ENCODE measurements at places on chromosomes 1 and 21.

- no peak for DNase-seq
These were observed 13.9 kb upstream of the ASAP3 start for GRCh38 chr1:23497777-23498439.

DNA sequence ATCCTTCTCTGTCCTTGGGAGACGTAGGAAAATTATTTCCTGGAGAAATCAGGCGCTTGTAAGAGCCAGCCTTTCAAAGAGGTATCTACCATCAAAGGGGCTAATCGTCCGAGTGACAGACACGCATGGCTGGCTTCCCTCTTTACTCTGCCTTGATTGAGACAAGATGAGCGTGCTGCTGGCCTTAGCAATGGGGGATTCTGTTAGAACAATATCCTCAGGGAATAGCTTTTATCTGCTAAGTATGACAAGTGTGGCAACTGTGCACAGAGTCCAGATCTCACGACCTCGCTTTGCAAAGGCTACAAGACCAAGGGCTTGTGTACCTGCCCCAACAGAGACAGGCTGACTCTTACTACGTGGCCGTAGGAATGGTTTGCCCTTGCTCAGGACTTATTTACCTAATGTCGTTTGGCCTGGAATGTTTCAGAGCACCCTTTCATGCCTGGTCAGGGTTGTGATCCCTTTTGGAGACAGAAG, 417.1 kb downstream of the KIF26B start:
- DNase-seq = no peak

DNA sequence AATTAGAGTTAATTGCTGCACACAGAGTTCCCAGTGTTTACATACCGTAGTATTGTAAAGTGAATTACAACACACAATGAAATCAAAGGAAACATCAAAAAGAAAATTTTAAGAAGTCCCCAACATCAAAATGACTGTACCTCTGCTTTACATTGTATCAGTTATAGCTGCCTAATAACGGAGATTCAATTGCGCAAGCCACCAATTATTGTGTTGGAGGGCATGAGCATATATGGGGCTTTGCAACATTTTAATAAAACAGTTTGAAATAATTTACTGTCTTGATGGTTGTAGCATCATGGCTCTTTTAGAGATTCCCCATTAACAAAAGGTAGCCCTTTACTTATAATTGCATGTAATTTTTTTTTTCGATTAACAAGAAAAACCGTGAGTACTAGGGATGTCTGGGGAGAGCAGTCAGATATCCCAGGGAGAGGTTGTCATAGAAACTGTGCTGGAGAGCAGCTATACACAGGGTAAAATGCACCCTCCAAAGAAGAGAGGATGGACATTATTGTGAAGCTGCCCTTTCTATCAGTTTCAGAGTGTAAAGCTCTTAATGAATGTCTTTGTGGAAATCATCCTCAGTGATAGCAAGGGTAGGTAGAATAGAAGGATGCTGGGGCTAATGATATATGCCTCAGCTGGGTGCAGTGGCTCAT, 55.9 kb upstream of the BTG3 start:
- no peak for DNase-seq

DNA sequence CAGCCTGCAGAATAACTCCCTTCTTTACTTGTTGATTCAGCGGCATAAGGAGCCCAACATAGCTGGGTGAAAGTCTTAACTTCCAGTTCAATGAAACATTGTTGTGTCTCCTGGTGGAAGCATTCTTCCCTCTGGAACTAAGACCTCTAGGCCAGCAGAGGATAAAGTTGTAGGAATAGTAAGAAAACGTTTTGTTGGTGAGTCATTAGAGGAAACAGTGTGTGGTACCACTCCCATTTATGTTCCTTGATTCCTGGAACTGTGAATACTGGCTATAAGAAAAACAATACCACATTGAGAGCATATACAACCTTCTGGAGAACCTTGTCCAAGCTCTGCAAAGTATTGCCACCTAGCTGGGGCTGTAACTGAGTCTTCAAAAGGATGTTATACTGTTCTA, 737.4 kb upstream of the ZP4 start:
- no peak for DNase-seq

GRCh38 chr1:116292929-116293725, 79.9 kb upstream of the ATP1A1 start:
- DNase-seq = no peak

DNA sequence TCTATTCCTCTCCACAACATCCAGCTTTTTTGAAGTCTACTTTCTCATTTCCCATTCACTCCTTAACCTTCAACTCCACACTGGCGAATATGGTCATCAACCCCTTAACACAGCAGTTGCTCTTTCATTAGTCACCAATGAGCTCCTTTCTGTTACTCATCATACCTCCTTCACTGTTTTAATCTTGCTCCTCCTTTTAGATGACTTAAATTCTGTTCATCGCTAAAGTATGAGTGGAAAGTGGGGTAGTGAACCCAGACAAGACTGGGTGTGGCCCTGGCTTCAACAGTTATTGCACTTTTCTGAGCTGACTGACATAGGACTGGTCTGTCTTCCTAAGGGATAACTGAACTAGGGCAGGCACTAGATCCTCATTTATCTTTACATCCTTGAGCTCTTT, 51.3 kb downstream of the AKT3 start:
- DNase-seq = no peak

DNA sequence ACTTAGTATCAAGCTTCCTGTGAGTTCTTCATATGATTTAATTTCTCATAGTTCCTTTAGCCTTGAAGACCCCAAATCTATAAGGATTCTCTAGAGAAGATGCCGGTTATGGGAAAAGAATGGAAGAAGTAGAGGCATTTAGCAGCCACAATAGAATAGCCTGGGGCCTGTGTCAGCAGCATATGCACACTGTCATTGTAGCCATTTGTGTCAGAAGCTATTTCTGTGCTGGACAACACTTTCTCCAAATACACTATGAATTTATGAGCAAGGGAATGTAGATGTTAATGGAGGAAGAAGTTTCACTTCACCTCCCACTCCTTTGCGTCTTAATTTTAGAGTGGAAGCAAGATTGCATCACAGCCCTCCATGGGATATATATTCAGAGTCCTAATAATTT, 17.4 kb downstream of the JAM2 start:
- no peak for DNase-seq

DNA sequence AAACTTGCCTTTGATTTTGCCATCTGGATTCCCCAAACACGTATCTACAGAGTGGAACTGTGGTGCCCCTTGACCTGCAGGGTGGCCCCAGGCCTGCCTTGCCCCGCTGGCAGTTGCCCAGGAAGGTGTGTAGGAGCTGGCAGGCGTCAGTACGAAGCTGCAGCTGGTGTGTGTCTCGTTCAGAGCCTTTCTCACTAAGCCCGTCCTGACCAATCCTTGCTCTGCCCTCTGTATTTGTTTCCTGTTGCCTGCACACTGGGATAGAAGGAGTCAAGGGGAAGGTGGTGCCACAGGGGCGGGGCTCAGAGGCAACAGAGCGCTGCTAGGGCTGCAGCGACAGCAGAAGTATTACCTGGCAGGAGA, 5.2 kb upstream of the VSIG8 start:
- no peak for DNase-seq

DNA sequence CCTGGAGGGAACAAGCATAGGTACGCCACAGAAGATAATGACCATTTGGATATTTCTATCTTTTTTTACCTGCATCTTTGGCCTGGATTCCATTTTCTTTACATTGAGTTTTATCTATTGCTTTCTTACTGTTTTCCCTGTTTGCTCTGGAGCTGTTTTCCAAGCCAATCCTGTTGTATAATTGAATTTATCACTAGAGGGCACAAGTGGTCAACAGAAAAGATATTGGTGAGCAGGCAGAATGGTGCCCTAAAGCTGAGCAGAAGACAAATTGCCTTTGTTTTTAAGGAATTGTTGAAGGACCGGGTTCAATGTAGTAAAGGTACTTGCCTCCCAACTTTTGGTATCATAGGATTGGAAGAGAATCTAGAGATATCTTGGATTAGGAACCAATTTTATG, 152.8 kb downstream of the PPP1R12B start:
- no peak for DNase-seq

DNA sequence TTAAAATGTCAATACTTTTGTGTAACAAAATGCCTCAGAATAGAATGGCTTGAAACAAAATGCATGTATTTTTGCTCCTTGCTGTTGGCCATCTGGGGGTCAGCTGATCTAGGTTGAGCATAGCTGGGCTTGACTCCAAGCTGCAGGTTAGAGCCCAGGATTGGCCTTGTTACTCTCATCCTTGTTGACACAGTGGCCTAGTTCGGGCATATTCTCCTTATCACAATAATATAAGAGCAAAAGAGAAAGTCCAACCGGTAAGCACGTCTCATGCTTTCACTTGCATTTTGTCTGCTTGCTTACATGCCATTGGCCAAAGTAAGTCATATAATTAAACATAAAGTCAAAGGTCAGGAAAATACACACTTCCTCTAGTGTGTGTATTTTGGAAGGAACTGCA, 456.2 kb downstream of the KCNT2 start:
- DNase-seq = no peak

DNA sequence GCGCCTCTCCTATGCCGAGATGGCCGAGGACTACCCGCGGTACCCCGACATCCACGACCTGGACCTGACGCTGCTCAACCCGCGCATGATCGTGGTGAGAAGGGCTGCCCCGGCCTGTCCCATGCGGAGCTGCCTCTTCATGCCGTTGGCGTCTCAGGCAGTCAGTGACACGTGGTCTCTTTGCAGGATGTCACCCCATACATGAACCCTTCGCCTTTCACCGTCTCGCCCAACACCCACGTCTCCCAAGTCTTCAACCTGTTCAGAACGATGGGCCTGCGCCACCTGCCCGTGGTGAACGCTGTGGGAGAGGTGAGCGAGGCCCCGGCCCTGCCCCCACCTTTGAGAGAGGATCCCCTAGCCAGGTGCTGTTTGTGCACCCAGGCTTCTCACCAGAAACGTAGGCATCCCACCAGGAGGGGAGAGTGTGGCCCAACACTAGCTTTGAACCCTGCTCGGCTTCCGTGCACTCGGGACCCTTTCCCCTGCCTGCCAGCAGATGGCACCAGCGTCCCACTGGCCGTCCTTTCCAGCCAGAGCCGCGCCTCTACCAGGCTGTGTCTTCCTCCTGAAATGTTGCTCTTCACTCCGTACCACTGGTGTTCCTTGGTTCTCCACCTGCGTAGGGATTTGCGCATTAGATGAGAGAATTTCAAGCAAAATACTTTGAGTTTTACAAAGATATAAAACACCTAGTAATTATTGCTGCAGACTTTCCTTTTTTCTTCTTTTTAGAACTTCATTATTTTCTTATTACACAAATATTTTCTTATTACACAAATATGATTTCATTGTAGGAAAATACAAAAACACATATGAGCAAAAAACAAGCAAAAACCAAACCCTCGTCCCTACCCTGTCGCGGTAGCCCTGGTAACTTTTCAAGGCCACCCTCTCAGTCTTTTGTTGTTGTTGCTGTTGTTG, 9.0 kb downstream of the NPPA start:
- DNase-seq = peak; percentile 57

DNA sequence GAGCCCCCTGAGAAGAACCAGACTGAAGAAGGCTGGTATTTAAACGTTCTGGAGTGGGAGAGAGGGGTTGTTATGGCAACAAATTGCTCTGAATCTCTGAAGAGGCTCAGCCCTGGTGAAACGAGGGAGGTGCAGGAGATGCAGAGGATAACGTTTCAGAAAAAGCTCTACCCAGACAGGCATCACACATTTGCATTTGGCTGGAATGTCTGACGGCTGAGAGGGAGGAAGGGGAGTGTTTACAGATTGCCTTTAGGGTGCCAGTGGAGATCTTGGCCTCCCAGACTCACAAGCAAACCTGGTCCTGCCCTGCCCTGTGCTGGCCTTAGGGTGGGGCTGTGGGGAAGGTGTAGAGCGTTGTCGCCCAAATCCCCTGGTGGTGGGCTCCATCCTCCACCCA, 169.0 kb upstream of the AJAP1 start:
- DNase-seq = no peak

Measured in anterior cingulate cortex (tissue), 58 donors.